ENCODE measurements at places on chromosomes 12 and 14.

DNA sequence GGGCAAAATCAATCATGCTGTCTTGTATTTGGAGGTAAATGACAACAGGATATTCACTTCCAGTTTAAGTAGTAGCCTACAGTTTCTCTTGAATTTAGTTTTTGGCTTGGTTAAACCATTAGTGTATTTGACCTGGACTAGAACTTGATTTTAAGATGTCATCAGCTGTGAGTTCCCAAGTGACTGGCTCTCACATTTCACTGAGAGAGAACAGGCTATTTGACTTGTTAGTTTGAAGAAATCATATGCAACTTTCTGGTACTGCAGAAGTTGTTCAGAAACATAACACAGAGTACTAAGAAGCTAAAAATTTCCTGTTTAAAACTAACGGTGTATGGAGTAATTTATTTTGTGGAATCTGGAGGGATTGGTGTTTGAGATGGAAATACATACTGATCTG is 22.3 kb downstream of the MNAT1 start:
- DNase-seq, result no peak

DNA sequence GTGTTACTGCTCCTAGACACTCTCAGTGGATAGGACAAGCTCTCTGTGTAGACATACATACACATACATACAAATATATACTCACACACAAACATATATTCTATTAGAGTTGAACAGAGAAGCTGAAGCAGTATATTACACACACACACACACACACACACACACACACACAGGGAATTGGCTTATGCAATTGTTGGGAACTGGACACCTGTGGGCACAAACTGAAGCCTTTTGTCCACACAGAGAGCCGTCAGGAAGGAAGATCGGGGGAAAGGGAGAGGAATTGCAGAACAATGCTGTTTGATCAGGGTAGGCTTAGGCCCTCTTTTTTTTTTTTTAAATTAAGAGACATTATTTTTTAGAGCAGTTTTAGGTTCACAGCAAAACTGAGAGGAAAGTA is 180.7 kb upstream of the DDHD1 start:
- DNase-seq, result no peak

DNA sequence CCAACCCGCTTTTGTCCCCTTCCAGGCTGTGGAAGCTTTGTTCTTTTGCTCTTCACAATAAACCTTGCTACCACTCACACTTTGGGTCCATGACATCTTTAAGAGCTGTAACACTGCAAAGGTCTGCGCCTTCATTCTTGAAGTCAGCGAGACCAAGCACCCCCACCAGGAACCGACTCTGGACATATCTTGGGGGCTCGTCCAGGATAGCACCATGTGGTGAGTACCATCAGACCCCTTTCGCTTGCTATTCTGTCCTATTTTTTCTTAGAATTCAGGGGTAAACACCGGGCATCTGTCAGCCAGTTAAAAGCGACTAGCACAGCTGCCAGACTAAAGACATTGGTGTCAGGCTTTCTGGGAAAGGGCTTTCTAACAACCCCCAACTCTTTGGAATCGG is 137.6 kb upstream of the PPFIA2 start:
- DNase-seq, result no peak

DNA sequence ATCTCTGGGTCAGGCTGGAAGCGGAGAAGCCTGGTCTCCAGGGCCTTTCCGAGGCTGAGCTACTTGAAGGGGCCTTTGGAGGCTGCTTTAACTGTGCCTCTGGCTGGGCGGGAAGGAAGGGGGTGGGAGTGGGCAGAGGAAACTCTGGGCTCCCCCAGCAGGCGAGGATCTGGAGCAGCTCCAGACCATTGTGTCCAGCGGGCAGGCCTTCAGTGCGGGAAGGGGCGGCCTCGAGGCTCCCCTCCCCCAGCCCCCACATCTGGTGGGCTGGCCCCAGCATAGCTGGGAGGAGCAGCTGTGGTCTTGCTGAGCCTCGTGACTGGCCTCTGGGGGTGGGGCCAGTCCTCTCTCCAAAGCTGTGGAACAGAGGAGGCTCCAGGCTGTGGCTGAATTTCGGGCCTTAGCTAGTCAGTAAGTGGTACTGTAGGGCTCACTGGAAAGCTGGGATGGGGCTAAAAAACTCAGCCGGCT is 3.4 kb downstream of the TAMALIN start:
- no peak for DNase-seq

- no peak for DNase-seq
Observed at GRCh38 chr12:728781-729180, 23.6 kb upstream of the WNK1 start.

- DNase-seq, result no peak
Observed at GRCh38 chr14:74029136-74029535, 10.0 kb downstream of the BBOF1 start.

Measured in activated T-helper 1 cell treated with anti-CD3 and anti-CD28 coated beads, Interleukin-2, amount 50 U/mL, for 16 hours (primary cell).